ENCODE measurements at places on chromosomes 4 and X.

DNA sequence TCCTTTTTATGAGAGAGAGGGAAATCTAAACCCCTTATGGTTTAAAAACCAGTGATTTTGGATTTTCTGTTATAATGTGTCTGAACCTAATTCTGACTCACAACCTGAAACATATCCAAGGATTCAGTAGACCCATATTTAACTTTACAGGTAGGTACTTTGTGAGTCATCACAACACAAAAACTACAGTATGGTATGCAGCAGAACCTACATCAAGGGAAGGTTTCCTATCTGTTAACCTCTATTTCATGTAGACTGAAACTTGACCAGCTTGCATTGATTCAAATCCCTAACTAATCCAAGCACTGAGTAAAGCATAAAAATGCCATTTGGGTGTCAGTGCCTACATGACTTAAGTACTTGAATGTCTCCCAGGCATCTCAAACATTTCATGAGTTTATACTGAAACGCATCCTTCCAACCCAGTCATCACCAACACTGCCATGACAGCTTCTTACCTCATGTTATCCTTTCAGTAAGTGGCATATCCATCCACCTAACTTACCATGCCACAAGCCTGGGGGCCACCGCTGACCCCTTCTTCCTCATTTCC is 4.3 kb upstream of the ARHGAP10 start:
- no peak for DNase-seq

- no peak for DNase-seq
These were observed 353 bp downstream of the NSD2 start for GRCh38 chr4:1871471-1872021.

DNA sequence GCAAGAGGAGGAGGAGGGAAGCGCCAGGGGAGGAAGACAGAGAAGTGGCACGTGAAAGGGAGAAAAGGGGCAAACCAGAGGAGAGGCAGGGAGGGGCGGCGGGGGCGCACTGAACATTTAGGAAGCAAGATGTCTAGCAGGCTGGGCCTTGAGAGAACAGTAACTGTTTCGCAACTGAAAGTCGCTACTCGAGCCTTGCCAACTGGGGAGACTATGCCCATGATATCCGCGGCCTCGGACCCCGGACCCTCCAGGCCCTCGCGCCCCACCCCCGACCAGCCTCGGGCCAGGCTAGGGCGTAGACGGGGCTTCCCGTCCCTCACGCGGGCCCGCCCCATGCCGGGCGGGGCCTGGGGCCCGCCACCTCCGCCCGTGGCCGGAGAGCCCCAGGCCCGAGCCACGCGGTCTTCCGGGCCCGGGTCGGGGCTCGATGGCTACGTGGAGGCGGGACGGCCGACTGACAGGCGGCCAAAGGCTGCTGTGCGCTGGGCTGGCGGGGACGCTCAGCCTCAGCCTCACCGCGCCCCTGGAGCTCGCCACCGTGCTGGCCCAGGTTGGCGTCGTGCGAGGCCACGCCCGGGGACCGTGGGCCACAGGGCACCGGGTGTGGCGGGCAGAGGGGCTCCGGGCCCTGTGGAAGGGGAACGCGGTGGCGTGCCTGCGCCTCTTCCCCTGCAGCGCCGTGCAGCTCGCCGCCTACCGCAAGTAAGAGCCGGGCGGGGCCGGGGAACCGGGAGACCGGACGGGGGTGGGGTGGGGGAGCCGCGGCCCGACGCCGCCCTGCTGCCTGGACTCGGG is at the start of gene SLC25A43:
SLC25A43 (plus strand) TSS at position 363 of the 798 bp plus-strand sequence; CDS start at position 431, 68 bp downstream.
- peak; percentile 30 for DNase-seq

GRCh38 chr4:128921954-128922353 is 112.5 kb downstream of the JADE1 start:
- DNase-seq, result no peak

GRCh38 chr4:152385551-152385950 is 150.3 kb downstream of the FBXW7 start:
- DNase-seq, result peak; percentile 8

DNA sequence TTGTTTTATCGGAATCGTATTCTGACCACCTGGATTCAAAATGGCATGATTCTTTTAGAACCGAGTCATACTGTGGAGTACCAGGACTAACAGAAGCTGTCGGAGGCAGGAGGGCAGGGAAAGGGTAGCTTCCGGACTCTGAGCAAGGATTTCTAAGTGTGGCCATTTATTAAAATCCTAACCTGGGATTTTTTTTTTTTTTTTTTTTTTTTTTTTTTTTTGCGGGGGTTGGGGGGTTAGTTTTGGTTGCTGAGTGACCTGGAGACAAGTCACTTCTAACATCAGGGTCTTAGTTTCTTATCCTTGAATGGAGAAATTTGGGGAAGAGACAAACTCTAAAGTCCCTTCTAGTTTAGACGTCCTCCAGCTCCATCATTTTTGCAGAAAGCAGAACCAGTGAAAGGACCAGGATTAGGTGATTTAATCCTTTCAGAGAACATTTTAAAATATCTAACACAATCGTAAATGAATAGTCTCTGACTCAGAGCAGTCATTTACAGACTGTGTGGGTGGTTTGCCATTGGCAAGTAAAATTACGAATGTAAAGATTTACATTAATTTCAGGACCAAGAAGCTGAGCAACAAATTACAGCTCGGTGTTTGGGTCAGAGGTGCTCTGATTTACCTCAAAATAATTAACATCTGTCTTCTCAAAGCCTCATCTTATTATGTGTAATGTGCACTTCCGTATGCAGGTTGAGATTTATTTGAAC is 7.3 kb downstream of the SLC25A5 start:
- DNase-seq, result peak; percentile 10

GRCh38 chr4:185219551-185220344 is 10.3 kb downstream of the SNX25 start:
- DNase-seq, result peak; percentile 93

DNA sequence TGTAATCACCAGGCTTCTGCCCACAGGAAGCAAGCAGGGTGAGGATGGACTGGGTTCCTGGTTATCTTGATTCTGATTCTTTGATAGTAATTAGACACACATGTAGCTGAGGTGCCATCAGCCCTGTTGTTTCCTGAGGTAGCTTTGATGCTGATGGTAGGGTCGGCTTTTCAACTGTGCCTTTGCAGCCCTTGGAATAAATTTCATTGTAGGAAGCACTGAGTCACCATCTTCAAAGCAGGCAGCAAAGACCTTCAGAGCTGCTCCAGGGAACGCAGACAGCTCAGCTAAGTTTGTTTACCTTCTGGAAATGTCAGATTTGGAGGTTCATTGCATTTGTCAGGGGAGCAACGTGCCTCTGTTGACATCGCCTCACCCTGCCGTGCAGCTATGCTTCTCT is 135.4 kb downstream of the ASMT start:
- DNase-seq, result no peak

- DNase-seq, result no peak
These were observed 5.9 kb downstream of the ZAR1 start for GRCh38 chr4:48495941-48496340.
